H1 (cell line): ENCODE measurements at places on chromosomes 4 and X.

GRCh38 chr4:39169426-39169825, 12.9 kb upstream of the WDR19 start:
- no peaks in the 10 kb centered on the region for H3K36me3 ChIP-seq
- no peak overlapping the region for H3K4me3 ChIP-seq
- H3K27ac ChIP-seq = no peak overlapping the region
- no peaks in the 10 kb centered on the region for H3K27me3 ChIP-seq
- DNase-seq = no peak

DNA sequence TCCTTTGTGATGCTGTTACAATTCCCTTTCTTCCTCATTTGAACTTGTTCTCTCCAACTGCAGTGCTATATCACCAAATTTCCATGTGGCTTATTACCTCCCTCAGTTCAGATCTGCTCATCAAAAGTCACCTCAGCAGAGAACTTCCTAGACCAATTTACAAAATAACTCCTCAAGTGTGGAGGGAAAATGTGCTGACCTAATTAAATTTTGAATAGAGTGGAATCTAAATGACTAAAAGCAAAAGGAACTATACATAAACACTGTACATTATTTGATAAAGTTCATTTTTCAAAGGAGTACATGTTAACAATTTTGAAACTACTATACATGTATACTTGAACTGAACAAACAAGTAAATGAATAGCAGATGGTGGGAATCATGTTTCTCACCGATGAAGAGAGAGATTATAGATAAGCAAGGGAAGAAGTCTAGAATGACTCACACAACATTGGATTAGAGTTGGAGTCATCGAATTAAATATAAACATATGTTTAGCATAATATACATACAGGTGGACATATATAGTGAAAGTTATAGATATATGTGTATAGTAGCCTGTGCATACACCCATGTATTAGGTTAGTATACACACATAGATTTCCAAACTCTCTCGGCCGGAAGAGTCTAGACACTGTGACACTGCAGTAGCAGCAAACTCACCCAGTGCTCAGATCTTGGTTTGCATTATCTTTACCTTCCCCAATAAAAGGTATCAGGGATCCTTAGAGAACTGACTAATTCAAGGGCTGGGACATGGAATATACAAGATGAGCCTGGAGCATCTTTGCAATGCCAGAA, 318.7 kb downstream of the PCDH18 start:
- no peaks in the 10 kb centered on the region for H3K36me3 ChIP-seq
- H3K27me3 ChIP-seq = no peaks in the 10 kb centered on the region
- no peaks in the 10 kb centered on the region for H3K4me1 ChIP-seq
- H3K4me3 ChIP-seq = no peak overlapping the region
- DNase-seq = no peak

DNA sequence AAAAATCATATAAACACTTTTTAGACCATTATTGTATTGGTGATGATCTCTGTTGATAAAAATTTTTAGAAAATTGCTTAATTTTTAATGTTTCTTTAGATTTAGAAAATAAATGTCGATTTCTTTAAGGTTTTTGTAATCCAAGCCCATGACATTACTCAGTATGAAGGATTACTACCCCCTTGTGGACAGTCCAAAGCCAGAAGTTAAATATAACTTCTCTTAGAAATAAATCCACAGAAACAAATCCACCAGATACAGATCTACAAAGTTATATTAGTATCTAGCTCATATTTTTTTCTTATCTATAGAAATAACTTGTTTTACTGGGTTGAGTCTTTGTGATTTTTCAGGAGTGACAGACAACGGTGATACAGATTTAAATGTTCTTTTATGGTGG, 18.9 kb downstream of the TIFA start:
- H3K4me1 ChIP-seq = peaks cover 2% of the 10 kb centered on the region
- no peak overlapping the region for H3K27ac ChIP-seq
- H3K4me3 ChIP-seq = no peak overlapping the region
- no peak for DNase-seq

GRCh38 chr4:53732661-53733060, 141.4 kb upstream of the LNX1 start:
- no peaks in the 10 kb centered on the region for H3K27me3 ChIP-seq
- H3K36me3 ChIP-seq = no peaks in the 10 kb centered on the region
- no peak overlapping the region for H3K27ac ChIP-seq
- no peak for DNase-seq

DNA sequence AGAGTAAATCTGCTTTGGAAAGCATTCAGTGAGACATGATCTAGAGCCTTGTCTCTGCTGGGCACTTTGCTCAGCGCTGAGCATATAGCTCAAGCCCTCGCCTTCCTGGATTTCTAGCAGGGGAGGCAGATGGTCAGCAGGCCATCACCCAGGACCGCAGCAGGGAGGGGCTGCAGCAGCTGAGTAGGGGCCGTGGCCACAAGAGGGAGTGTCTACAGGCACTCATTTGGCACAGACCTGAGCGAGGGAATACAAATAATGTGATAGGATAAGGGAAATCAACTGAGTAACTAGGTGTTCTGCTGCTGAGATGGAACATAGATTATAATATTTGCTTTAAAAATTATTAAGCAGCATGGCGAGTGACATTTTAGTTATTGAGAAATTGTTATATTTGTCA, 30.2 kb downstream of the OFD1 start:
- no peak overlapping the region for H3K27ac ChIP-seq
- DNase-seq = no peak
- H3K36me3 ChIP-seq = peaks cover 3% of the 10 kb centered on the region
- no peak overlapping the region for H3K4me3 ChIP-seq
- H3K27me3 ChIP-seq = no peaks in the 10 kb centered on the region

DNA sequence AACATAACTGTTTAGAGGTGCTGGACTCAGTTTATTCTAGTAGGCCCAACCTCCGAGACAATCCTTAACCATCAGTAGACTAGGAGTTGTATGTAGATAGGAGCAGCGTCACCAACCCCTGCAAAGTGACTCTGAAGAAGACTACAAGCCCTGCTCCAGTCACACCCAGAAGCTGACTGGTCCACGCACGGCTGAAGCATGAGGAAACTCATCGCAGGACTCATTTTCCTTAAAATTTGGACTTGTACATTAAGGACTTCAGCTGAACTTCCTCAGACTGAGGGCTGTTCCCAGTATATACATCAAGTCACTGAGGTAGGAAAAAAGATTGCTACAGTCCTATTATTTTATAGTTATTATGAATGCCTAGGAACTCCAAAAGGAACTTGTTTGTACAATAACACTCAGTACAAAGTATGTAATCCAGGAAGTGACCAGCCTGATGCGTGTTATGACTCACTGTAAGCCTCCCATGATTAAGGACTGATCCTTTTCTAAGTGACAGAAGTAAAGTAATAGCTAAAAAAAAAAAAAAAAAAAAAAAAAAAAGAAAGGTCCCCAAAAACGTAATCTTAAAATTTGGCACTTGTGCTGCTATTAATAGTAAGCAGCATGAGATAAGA, 41.6 kb upstream of the UGT2B7 start:
- H3K27me3 ChIP-seq = no peaks in the 10 kb centered on the region
- no peaks in the 10 kb centered on the region for H3K36me3 ChIP-seq
- DNase-seq = no peak
- no peak overlapping the region for H3K27ac ChIP-seq
- peaks cover 15% of the 10 kb centered on the region for H3K4me1 ChIP-seq
- H3K4me3 ChIP-seq = no peak overlapping the region
